Neural crest cell (in vitro differentiated cells): ENCODE measurements at places on chromosomes 3 and 15. TPM values are rescaled to one million over a fixed set of nuclear protein-coding genes. Genes with fewer than 3 reads are reported as not detected.

GRCh38 chr3:133117342-133117741 lies 79.2 kb downstream of the TMEM108 start:
- no peak overlapping the region for H3K27ac ChIP-seq
- no peaks in the 10 kb centered on the region for H3K27me3 ChIP-seq
- H3K36me3 ChIP-seq: no peaks in the 10 kb centered on the region
- peaks cover 33% of the 10 kb centered on the region for H3K4me1 ChIP-seq
- DNase-seq: no peak
- no peak overlapping the region for H3K4me3 ChIP-seq

GRCh38 chr3:196706731-196707130 lies 5.3 kb downstream of the CEP19 start:
- H3K27me3 ChIP-seq: no peaks in the 10 kb centered on the region
- peaks cover 5% of the 10 kb centered on the region for H3K4me1 ChIP-seq
- no peak overlapping the region for H3K4me3 ChIP-seq

GRCh38 chr3:99481561-99481960 lies 156.8 kb upstream of the COL8A1 start:
- H3K4me1 ChIP-seq: no peaks in the 10 kb centered on the region
- H3K36me3 ChIP-seq: peaks cover 2% of the 10 kb centered on the region
- no peak overlapping the region for H3K4me3 ChIP-seq
- H3K27me3 ChIP-seq: no peaks in the 10 kb centered on the region

TPRG1 gene
- total RNA-seq: 0.61 and 0.91 TPM in 2 replicates

DNA sequence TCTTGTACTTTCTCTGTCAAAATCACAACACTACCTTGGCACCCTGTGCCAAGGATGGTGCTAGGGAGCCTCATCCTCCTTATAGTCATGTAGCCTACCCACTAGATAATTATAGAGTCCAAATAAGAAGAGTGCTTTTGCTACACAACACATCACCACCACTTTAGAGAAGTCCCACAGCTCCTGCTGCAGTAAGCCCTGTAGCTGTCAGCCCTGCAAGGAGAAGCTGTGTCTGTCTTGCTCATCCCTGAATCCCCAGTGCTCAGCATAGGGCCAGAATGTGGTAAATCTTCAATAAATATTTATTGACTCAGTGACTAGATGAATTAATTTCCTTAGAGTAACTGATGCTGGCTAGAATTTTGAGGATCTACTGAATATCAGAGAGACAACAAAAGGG lies 190.8 kb downstream of the ZNF621 start:
- DNase-seq: no peak
- H3K36me3 ChIP-seq: no peaks in the 10 kb centered on the region
- H3K27me3 ChIP-seq: no peaks in the 10 kb centered on the region
- H3K4me1 ChIP-seq: peaks cover 2% of the 10 kb centered on the region
